ENCODE measurements at places on chromosomes 7 and 10.

- no peak for DNase-seq
Measured at GRCh38 chr7:69602522-69602921, 4.2 kb downstream of the AUTS2 start.

DNA sequence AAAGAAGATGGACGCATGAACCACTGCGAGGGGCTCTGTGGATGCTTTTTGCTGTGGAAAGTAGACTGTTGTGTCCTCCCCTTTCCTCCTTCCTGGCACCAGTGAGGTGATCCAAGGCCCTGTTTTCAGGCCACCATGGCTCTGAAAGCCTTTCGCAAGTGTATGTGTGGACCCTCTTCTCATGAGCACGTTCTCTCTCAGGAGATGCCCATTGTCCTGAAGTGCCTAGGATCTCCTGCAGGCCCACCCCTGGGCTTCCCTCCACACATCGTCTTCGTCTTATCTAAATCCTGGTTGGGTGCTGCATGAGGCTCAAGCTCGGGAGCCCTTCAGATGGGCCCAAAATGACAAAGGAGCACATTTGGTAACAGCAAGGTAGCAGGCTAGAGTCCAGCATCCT is 188.2 kb downstream of the PTPN20 start:
- DNase-seq, result no peak

- no peak for DNase-seq
Measured at GRCh38 chr10:5469353-5470061, 29.9 kb downstream of the CALML5 start.

DNA sequence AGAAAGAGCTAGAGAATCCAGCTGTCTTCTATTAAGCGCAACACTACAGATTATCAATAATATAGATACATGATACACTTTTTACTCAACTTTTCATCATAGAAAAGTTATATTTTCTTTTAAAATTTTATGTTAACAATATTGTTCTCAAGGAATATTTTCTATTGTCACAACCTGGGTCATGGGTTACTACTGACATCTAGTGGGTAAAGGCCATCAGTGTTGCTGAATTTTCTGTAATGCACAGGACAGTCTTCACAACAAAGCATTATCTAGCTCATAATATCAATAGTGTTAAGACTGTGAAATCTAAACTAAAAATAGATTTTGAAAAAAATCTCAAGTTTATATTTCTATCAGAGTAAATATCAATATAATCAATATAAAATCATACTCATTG is 209.8 kb downstream of the ZNF33B start:
- peak; percentile 48 for DNase-seq

DNA sequence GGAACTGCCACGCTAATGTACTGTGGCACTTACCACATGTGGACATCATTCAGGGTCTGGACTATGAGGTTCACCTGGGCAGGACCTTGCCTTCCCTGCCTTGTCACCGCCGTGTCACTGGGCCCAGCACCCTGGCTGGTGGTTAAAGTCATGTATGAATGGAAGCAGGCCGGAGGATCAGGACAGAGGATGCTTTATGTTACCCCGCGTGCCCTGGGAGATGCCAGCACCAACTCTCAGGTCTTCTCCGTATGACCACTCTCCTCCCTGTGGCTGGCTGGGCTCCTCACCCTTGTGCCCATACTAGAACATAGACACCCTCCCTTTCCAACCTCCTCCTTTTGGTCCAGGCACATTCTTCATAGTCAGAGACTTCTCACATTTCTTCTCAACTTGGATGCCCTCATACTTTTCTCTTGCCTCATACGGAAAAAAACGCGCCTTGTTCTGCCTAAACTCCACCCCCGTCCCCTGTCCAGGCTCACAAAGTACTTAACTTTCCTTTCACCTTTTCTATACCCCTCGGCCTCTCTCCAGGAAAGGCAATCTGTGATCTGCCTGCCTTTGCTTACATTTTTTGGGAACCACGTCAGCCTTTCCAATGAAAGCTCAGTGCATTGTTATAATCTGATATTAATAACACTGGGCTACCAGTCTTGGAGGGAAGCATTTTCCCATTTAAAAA is 240.0 kb downstream of the TEX36 start:
- DNase-seq, result no peak

DNA sequence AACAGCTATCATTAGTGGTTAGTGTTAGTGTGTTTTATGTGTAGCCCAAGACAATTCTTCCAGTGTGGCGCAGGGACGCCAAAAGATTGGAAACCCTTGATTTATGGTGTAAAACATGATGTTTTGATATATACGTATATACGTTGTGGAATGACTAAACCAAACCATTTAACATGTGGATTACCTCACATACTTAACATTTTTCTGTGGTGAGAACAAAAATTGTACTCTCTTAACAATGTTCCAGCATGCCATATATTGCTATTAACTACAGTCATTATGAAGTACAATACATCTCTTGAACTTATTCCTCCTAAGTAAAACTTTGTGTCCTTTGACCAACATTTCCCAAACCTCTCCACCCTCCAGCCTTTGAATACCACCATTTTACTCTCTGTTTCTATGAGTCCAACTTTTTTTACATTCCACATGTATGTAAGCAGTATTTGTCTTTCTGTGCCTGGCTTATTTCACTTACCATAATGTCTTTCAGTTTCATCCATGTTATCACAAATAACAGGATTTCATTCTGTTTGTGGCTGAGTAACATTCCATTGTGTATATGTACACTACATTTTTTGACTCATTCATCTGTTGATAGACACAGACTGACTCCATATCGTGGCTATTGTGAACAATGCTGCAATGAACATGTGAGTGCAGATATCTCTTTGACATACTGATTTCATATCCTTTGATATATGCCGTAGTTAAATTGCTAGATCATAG is 42.2 kb upstream of the MAGI2 start:
- no peak for DNase-seq

DNA sequence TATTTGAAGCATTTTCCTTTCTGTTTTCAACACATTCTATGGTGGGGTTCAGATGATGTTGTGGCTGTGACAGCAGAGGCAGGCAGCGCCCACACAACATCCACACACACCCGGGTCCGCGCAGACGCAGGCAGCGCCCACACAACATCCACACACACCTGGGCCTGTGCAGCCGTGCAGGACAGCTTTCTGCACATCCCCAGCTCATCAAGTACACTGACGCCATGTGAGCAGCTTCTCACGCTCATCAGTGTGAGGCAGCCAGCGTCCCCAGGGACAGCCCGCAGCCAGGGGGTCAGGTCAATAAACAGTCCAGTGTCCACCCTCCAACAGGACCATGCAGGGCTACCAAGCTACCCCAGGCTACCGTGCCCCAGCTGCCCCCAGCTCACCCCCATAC is 272.8 kb upstream of the TCERG1L start:
- no peak for DNase-seq

DNA sequence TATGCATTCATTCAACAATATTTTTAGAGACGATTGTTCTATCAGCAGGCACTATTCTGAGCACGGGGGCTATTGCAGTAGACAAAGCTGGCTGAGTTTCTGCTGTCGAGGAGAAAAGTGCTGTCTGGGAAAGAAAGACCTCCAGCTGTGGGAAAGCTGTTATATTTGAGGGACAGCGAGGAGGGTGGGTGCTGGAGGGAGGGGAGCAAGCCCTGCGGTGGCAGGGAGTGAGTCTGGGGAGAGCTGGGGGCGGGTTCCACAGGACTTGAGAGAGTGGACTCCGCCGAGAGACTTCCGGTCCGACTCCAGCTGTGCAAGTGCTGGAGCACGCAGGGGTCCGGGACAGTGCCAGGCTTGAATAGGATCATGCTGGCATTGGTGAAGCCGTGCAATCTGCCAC is 602.1 kb upstream of the FOXK1 start:
- no peak for DNase-seq

DNA sequence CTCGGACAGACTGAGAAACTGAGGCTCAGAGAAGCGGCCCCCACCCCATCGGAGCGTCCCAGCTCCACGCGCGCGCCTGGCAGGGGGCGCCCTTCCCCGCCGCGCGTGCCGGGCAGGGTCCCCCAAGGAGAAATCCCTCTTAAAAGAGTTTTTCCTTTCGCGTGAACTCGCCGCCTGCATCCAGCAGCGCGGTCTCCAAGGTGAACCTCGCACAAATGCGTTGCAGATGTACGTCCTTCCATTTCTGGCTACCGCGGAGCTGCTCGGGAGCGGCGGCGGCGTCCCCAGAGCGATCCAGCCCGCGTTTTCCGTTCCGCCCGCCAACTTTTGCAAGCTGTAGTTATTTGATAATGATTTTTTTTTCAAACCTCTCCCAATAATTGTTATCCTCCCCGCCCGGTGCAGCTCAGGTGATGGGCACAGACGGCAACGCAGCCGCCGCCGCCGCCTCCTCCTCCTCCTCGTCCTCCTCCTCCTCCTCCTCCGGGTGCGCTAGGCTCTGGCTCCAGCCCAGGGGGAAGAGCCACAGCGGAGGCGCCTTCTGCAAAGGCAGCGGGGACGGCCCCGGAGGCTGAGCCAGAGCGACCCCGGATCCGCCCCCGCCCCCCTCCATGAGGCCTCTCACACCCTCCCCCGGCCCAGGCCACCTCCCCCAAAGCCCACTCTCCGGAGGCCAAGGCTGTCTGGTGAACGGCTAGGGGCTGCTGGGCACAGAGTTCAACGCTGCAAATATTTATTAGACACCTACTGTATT is 74.0 kb upstream of the CUX1 start:
- peak; percentile 25 for DNase-seq

DNA sequence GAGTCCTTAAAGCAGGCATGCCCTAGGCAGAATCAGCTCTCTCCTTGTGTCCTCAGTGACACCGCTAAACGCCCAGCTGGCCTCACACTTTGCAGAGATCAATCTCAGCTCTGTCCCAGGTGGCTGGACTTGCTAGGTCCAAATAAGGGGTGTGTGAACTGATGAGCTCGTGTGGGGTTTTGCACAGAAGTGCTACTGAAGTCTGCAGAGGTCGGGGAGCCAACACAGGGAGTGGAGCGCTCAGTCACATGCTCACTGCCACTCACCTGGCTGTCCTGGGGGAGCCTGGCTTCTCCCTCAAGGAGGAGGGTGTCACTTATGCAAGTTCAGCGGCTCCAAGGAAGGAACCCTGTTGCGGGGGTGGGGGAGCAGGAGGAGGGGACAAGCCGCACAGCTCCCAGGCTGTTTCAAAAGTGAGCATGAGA is 2.0 kb downstream of the ELN start:
- DNase-seq, result no peak
